GM12878 (cell line): ENCODE measurements at places on chromosomes 3 and 15.
A peak's percentile ranks its signal among the peaks of the same experiment; 100 is the strongest.

DNA sequence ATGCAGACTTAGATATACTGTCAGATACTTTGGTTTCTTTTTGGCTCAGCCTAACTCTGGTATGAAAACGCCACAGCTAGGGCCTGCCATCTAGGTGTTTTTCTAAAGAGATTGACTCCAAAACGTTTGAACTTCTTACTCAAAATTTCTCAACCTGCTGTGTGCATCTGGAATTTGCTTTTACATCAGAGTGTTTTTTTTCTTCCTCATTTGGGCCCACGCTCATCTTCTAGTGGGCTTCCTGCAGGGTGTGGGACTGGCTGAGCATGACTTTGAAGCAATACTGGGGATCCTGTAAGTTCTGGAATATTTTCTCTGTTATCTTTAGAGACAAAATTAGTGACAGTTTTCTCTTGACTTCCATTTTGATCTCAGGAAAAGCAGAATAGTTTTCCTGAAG is 117.8 kb downstream of the NR1D2 start:
- no peaks in the 10 kb centered on the region for H3K4me1 ChIP-seq
- DNase-seq, result no peak
- H3K36me3 ChIP-seq, result no peaks in the 10 kb centered on the region
- no peak overlapping the region for H3K27ac ChIP-seq

- peak overlapping the region; percentile 10; the same call in 1 of the 2 replicates for H3K4me3 ChIP-seq
- H3K27ac ChIP-seq, result peak overlapping the region; percentile 70
- peaks cover 13% of the 10 kb centered on the region for H3K36me3 ChIP-seq
These were observed 40.5 kb downstream of the KLF13 start for GRCh38 chr15:31367021-31367729.

- no peaks in the 10 kb centered on the region for H3K36me3 ChIP-seq
- no peaks in the 10 kb centered on the region; the same call in 1 of the 2 replicates for H3K27me3 ChIP-seq
- no peak for DNase-seq
- H3K27ac ChIP-seq, result no peak overlapping the region
- no peaks in the 10 kb centered on the region for H3K4me1 ChIP-seq
- H3K4me3 ChIP-seq, result no peak overlapping the region
These were observed 93.6 kb downstream of the SCN11A start for GRCh38 chr3:38958026-38958720.

- no peak overlapping the region for H3K4me3 ChIP-seq
- no peak overlapping the region for H3K27ac ChIP-seq
- H3K27me3 ChIP-seq, result no peaks in the 10 kb centered on the region; the same call in 1 of the 2 replicates
- no peaks in the 10 kb centered on the region for H3K36me3 ChIP-seq
- no peaks in the 10 kb centered on the region for H3K4me1 ChIP-seq
- DNase-seq, result no peak
These were observed 59.2 kb upstream of the ABHD17C start for GRCh38 chr15:80635953-80636352.

DNA sequence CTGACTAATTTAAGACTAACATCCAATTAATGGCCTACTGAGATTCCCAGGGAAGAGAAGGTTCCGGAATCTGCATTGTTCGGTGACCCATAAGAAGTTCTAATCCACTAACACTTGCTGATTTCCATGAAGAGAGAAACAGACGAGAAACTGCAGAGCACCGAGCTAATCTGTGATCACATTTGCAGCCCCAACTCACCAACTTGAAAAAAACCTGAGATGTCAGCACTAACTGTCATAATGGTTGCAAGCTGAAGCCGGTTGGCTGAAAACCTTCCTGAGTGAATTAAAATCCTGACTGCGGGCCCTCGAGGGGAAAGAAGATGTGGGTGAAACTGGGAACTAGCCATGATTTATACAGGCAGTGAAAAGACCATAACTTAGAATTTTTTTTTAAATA is 204.8 kb upstream of the IGF1R start:
- H3K27me3 ChIP-seq, result no peaks in the 10 kb centered on the region; the same call in 1 of the 2 replicates
- H3K4me1 ChIP-seq, result peaks cover 3% of the 10 kb centered on the region; the same call in 1 of the 2 replicates
- no peak overlapping the region for H3K4me3 ChIP-seq
- no peak for DNase-seq

DNA sequence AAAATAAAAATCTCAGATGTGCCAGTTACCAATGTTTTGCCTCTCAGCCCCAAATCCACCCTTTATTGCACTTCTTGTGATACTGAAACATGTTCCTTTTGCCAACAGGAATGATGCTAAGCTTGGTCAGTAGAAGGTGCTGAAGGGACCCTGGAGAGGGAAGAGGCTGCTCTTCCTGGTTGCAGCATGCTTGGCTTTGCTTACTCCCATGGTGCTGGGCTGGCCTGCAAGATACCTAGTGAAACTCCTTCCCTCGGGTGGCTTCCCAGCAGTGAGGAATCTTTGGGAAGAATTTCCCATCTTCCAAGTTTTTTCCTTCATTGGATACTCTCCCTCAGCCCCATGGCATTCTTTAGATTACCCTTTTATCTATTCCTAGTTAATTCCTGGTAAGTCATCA is 151.8 kb upstream of the TGFBR2 start:
- H3K4me1 ChIP-seq, result no peaks in the 10 kb centered on the region
- DNase-seq, result no peak
- H3K4me3 ChIP-seq, result no peak overlapping the region
- no peaks in the 10 kb centered on the region for H3K27me3 ChIP-seq
- no peaks in the 10 kb centered on the region for H3K36me3 ChIP-seq
- H3K27ac ChIP-seq, result no peak overlapping the region

GRCh38 chr3:120797857-120798256 is 55.3 kb downstream of the GTF2E1 start:
- no peaks in the 10 kb centered on the region for H3K36me3 ChIP-seq
- H3K4me3 ChIP-seq, result no peak overlapping the region
- DNase-seq, result no peak
- no peak overlapping the region for H3K27ac ChIP-seq
- H3K27me3 ChIP-seq, result no peaks in the 10 kb centered on the region

- 0 out of 2 replicates have a peak, but pooled peaks cover 1% of the 10 kb centered on the region for H3K27me3 ChIP-seq
- no peak overlapping the region for H3K27ac ChIP-seq
- H3K4me3 ChIP-seq, result no peak overlapping the region
- no peaks in the 10 kb centered on the region for H3K36me3 ChIP-seq
These were observed 14.9 kb upstream of the CRABP1 start for GRCh38 chr15:78325092-78325843.

- H3K4me1 ChIP-seq, result no peaks in the 10 kb centered on the region
- DNase-seq, result no peak
- no peaks in the 10 kb centered on the region for H3K36me3 ChIP-seq
These were observed 21.9 kb downstream of the POLR2M start for GRCh38 chr15:57728436-57728835.

- H3K27ac ChIP-seq, result no peak overlapping the region
- no peak for DNase-seq
- H3K27me3 ChIP-seq, result no peaks in the 10 kb centered on the region; the same call in 1 of the 2 replicates
- no peak overlapping the region for H3K4me3 ChIP-seq
These were observed 66.1 kb upstream of the MEX3B start for GRCh38 chr15:82111918-82112317.

GRCh38 chr3:99647081-99647480 is 8.7 kb downstream of the COL8A1 start:
- no peak for DNase-seq
- H3K27me3 ChIP-seq, result no peaks in the 10 kb centered on the region
- no peak overlapping the region for H3K4me3 ChIP-seq
- H3K4me1 ChIP-seq, result no peaks in the 10 kb centered on the region
- no peak overlapping the region for H3K27ac ChIP-seq

DNA sequence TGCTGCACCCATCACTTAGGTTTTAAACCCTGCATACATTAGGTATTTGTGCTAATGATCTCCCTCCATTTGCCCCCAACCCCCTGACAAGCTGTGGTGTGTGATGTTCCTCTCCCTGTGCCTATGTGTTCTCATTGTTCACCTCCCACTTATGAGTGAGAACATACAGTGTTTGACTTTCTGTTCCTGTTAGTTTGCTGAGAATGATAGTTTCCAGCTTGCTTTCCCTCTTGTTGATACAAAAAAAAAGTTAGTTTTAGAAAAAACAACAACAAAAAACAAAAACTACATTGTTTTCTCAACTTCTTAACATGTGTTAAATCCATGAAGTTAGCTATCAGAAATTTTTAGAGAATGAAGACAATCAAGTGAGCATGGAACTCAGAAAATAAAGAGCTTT is 953.0 kb downstream of the VGLL3 start:
- DNase-seq, result no peak
- H3K27me3 ChIP-seq, result no peaks in the 10 kb centered on the region
- H3K4me1 ChIP-seq, result no peaks in the 10 kb centered on the region

GRCh38 chr15:99712415-99712814 is 20.8 kb downstream of the LYSMD4 start:
- H3K4me1 ChIP-seq, result peaks cover 12% of the 10 kb centered on the region
- no peaks in the 10 kb centered on the region for H3K27me3 ChIP-seq
- DNase-seq, result no peak

DNA sequence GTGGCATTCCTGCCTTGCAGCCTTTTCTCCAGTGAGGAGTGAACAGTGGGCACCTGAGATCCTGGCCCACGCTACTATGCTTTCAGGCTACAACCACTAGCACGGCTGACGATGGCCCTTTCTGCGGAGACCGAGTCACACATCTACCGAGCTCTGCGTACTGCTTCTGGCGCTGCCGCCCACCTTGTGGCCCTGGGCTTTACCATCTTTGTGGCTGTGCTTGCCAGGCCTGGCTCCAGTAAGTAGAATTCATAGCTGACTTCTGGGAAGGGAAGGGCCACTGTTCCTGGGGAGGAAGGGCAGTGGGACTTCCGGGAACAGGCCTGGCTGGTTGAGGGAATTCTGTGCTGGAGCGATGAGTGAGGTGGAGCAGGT is 648 bp downstream of the CYB561D2 start:
- H3K36me3 ChIP-seq, result peaks cover 19% of the 10 kb centered on the region; the same call in 1 of the 2 replicates
- peaks cover 18% of the 10 kb centered on the region for H3K4me1 ChIP-seq
- no peak for DNase-seq
- peak overlapping the region; percentile 83 for H3K4me3 ChIP-seq
- no peak overlapping the region; the same call in 1 of the 2 replicates for H3K27ac ChIP-seq
- H3K27me3 ChIP-seq, result no peaks in the 10 kb centered on the region

DNA sequence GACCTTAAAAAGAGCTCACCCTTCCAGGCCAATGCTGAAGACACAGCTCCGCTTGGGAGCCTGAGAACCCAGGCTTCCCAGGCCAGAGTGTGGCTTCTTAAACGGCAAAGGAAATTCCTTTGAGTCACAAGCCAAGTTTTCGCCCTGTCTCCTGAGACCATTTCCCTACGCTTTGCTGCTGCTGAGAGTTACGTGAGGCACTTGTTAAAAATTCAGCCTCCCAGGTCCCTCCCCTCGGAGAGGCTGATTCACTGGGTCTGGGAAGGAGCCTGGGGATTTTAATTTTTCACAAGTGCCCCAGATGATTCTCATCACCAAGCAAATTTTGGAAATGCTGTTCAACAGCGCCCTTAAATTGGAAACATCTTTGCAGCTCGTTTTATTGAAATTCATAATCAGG is 25.5 kb downstream of the RLBP1 start:
- H3K36me3 ChIP-seq, result peaks cover 5% of the 10 kb centered on the region
- no peaks in the 10 kb centered on the region for H3K27me3 ChIP-seq
- no peak overlapping the region for H3K27ac ChIP-seq
- no peaks in the 10 kb centered on the region for H3K4me1 ChIP-seq
- no peak for DNase-seq

- H3K4me1 ChIP-seq, result peaks cover 37% of the 10 kb centered on the region
- no peak overlapping the region for H3K27ac ChIP-seq
- no peak for DNase-seq
- no peaks in the 10 kb centered on the region for H3K27me3 ChIP-seq
- H3K4me3 ChIP-seq, result no peak overlapping the region
These were observed 40.0 kb upstream of the PLCL2 start for GRCh38 chr3:16844791-16845190.

- no peaks in the 10 kb centered on the region for H3K4me1 ChIP-seq
- H3K27me3 ChIP-seq, result no peaks in the 10 kb centered on the region
- no peak overlapping the region for H3K27ac ChIP-seq
- no peaks in the 10 kb centered on the region; the same call in 1 of the 2 replicates for H3K36me3 ChIP-seq
- no peak for DNase-seq
These were observed 22.8 kb upstream of the SLC15A2 start for GRCh38 chr3:121871430-121871829.

DNA sequence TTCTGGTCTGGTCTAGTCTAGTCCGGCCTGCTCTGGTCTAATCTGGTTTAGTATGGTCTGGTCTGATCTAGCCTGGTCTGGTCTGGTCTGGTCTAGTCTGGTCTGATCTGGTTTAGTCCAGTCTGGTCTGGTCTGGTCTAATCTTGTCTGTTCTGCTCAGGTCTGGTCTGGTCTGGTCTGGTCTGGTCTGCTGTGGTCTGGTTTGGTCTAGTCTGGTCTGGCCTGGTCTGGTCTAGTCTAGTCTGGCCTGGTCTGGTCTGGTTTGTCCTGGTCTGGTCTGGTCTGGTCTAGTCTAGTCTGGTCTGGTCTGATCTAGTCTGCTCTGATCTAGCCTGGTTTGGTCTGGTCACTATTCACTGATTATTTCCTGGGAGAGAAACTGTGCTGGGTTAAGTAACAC is 84.1 kb upstream of the PRR23E start:
- no peak for DNase-seq
- H3K4me3 ChIP-seq, result no peak overlapping the region
- H3K27me3 ChIP-seq, result no peaks in the 10 kb centered on the region
- no peak overlapping the region for H3K27ac ChIP-seq

DNA sequence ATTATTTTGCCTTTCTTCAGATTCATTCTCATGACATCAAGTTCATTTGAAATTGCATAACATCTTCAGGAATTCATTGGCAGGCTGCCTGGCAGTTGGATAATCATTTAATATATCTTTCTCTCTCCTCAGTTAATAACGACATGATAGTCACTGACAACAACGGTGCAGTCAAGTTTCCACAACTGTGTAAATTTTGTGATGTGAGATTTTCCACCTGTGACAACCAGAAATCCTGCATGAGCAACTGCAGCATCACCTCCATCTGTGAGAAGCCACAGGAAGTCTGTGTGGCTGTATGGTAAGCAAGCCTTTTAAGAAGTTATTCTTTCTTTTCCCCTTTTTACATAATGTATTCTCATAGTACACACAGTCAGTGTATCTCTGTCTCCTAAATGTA is 38.2 kb downstream of the TGFBR2 start:
- H3K4me1 ChIP-seq, result peaks cover 36% of the 10 kb centered on the region
- DNase-seq, result no peak
- H3K27me3 ChIP-seq, result no peaks in the 10 kb centered on the region
- H3K27ac ChIP-seq, result no peak overlapping the region
- no peak overlapping the region for H3K4me3 ChIP-seq

- H3K4me1 ChIP-seq, result no peaks in the 10 kb centered on the region
- no peak for DNase-seq
- no peaks in the 10 kb centered on the region for H3K36me3 ChIP-seq
- H3K4me3 ChIP-seq, result no peak overlapping the region
- H3K27me3 ChIP-seq, result no peaks in the 10 kb centered on the region
- no peak overlapping the region for H3K27ac ChIP-seq
These were observed 138.9 kb downstream of the EPHA3 start for GRCh38 chr3:89246326-89246725.

DNA sequence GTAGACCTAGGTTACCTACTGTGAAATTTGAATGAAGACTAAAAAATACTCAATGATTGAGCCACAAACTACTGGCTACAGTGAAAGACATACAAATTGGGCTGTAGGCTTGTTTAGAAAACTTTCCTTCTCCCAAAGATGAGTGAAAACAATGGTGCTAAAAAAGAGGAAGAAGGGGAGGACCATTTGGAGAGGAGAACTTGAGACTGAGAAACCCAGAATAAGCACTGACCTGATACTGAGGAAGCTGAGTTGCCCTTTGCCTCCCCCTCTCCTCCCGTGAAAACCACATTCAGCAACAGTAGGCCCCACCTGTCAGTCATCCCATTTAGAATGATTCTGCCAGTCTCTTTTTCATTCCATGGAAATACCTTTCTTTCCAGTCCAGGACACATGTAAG is 484.0 kb upstream of the TGFBR2 start:
- no peak for DNase-seq
- no peaks in the 10 kb centered on the region for H3K27me3 ChIP-seq
- no peak overlapping the region for H3K27ac ChIP-seq
- no peak overlapping the region for H3K4me3 ChIP-seq
- H3K4me1 ChIP-seq, result no peaks in the 10 kb centered on the region
- H3K36me3 ChIP-seq, result no peaks in the 10 kb centered on the region
